Activated T-helper 17 cell treated with anti-CD3 and anti-CD28 coated beads, Interleukin-2, amount 50 U/mL, for 72 hours (primary cell): ENCODE measurements at places on chromosomes 4 and X.

DNA sequence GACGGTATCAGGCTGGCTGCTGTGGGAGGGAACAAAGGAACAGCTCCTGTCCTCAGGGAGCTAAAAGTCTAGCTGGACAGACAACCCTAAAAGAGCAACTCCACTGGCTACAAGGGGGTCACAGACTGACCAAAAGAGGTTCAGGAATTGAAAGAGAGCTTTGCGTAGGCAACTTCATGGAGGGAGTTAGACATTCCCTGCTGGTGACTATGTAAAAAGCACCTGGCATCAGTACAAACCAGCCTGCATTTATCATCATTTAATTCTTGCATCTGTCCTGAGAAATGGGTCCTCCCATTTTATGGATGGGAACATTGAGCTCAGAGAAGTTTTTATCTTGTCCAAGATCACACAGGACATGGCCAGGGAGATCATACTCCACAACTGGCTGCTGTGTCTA is 1.4 kb upstream of the LGI2 start:
- ATAC-seq, result no peak

DNA sequence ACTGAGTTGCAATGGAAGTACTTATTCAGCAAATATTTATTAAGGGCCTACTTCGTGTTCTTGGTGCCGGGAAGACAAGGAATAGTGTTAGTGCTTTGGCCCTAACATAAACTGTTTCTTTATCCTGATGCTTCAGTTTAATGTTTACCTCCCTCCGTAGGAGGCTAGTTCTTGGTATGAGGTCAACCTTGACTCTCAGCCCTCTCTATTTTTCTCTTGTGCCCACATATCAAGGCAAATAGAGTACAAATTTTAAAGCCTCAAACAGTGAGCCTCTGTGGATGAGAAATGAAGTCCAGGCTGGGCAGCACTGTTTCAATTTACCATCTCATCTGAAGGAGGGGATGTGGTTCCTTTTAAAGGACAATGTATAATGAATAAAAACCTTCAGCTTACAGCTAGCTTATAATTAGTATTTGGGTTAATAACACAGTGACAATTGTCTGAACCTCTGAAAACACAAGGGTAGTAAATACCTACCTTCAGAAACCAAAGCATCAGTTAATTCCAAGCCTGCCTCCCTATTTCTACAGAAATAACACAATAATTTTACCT is 68.5 kb downstream of the SH3RF1 start:
- ATAC-seq, result no peak

- ATAC-seq, result no peak
Observed at GRCh38 chrX:57070185-57070984, 51.0 kb downstream of the SPIN2B start.

- no peak for ATAC-seq
Observed at GRCh38 chr4:171281359-171281758, 531.8 kb upstream of the GALNTL6 start.

DNA sequence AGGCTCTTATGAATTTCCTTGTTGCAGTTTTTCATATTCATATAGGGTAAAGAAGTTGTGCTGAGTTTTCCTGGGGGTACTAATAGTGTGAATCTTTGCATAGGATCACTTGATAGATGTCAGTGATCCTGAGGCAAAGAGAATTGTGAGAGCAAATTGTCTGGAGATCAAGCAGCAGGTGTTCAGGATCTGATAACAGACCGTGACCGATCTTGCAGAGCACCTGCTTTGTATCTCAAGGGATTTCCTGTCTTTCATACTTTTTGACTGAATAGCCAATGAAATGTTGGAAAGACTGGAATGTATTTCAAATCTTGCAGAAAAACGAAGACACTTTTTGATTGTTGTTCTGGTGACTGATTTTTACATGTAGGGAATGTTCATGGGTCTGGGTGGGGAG is 914.5 kb downstream of the STIM2 start:
- no peak for ATAC-seq

DNA sequence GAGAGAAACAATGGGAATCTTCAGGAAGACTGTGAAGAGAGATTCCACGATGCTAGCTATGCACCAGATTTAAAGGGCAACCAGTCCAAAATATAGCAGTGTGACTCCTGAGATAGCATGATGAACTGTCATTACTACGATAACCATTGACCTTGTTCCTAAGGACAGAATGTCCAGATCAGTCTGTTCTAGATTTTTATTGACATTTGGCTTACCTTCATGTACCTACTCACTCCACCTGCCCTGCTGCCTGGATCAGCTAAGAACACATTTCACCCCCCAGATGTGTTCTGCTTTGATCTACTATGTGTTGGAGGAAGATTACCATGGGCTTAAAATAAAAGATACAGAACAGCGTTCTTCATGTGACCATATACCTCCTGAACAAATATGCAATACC is 50.1 kb downstream of the ELF2 start:
- no peak for ATAC-seq
